Activated CD4-positive, alpha-beta T cell treated with anti-CD3 and anti-CD28 coated beads for 1 hour (primary cell): ENCODE measurements at places on chromosomes 3 and 15.
A peak's percentile ranks its signal among the peaks of the same experiment; 100 is the strongest.

DNA sequence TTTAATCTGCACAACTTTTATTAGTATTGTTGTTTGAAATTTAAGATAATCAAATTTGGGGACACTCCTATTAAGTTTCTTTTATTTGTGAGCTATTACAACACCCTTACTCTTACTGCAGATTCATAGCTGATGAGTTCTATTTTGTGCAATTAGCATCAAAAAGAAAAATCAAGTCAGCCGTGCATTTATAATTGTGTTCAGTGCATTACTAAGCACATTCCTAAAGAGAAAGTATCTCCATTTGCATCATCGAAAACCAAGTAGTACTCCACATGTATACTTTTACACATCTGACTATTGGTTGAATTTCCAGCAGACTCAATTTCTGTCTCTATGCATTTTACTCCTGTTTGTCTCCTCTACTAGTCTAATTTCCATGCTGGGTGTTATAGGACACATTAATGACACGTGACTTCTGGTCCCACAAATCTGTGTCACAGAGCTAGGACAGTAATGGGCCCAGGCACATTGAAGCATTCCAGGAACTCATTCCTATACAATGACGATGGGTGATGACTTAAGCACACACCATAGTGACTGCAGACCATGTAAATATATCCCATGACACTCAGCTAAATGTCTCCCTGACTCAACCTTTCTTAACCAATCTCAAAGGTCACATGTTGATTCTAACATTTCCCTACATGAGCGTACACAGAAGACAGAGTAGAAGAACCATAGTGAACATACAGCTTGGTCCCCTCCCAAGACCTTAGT is 477.5 kb downstream of the LPP start:
- no peak for DNase-seq

- no peak for DNase-seq
Measured at GRCh38 chr15:60989696-60990095, 239.4 kb downstream of the RORA start.

DNA sequence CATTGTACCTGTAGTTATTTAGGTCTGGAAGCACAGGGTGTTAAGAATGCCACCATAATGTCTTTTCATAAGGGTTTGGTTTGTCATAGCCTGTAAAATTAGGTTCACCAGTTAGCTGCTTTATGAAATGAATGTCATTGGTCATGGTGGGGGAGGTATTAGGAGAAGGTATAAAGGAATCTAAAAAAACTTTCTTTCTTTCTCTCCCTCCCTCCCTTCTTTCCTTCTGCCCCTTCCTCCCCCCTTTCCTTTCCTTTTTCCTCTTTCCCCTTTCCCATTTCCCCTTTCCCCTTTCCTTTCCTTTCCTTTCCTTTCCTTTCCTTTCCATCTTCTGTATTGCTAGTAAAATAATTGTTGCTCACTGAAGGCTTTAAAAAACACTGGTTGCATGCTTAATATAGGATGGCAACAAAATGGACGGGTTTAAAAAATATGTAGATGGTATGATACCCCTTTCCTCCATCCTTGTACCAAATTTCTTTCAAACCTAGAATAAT is 9.6 kb downstream of the ATP2C1 start:
- no peak for DNase-seq

GRCh38 chr3:160686955-160687535 is 10.1 kb downstream of the ARL14 start:
- no peak for DNase-seq

GRCh38 chr3:149271669-149272068 is 50.0 kb upstream of the CP start:
- no peak for DNase-seq

DNA sequence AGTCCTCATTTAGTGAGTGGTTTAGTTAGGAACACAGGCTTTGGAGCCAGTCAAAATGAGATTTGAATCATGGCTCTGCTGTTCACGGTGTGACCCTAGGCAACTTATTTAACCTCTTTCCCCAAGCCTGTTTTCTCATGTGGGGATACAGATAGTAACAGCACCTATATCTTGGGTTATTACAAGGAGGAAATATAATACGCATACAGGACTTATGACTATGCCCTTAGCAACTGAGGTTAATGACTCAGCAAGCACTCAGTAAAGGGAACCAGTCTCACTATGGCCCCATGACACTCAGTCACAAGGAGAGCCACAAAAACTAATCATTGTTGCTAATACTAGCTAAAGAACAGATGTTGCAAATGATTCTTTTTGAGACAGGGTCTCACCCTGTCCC is 45.9 kb downstream of the SUMF1 start:
- DNase-seq = no peak

GRCh38 chr15:40357723-40358470 is at the start of gene DISP2:
Gene DISP2, plus strand, starts transcription at chr15:40358219. Its CDS starts 103 bp downstream, at chr15:40358322.
- peak; percentile 85 for DNase-seq

- no peak for DNase-seq
Measured at GRCh38 chr3:100317912-100318311, 16.6 kb upstream of the NIT2 start.

DNA sequence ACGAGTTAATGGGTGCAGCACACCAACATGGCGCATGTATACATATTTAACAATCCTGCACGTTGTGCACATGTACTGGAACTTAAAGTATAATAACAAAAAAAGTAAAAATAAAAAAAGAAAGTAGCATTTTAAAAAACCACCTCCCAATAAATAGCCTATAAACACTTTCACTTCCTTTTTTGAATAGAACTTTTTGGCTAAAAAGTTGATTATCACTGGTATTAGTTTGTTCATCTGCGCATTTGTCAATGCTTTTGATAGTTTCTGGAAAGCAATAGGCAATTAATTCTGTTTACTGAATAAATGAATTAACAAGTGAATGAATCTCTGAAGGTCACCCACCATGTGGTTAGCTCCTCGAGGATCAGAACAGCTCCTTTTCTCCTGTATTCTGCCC is 179.9 kb downstream of the SLC9A9 start:
- DNase-seq = no peak

- DNase-seq = no peak
Measured at GRCh38 chr15:57345584-57345983, 30.7 kb upstream of the CGNL1 start.

GRCh38 chr3:5197022-5197421 is 9.5 kb downstream of the EDEM1 start:
- no peak for DNase-seq

DNA sequence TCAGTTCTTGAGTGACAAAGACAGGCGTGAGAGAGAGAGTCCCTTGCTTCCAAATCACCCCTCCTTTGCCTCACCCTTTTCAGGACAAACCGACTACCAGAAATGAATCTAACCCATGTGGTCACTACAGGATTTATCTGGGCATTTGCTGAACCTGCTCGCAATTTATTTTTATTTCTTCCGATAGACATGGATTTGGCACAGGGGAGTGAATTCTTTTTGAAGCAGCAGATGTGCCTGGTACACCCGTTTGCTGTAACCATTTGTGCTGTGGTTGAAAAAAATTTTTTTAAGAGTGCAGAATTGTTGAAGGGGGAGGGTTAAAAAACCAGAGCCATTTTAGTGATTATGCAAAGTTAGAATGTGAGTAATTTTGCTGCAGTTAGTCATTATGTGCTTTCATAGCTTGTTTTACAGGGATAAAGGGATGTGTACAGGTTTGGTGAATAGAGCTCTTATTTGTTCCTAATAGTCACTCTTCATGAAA is 442.0 kb downstream of the LPP start:
- no peak for DNase-seq

DNA sequence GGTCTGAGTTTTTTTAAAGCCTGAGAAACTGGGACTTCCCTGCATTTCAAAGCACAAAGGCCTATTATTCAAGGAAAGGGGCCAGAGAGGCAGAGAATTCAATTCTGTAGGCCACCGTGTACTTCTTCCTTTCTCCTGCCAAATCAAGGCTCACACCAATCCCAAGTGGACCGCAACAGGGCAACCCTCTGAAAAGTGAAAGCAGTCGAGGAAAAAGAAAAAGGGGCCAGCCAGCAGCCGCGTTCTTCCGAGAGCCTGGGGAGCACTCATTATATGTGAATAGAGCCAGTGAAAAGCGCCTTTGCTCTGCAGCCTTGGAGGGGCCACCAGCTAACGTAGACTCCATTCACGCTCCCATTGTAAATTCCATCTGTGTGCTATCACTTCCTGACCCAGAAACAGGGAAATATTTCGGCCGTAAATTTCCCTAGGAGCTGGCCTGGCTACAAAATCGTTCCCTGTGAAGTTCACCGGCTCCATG is 45.9 kb upstream of the THUMPD3 start:
- no peak for DNase-seq

- DNase-seq = no peak
Measured at GRCh38 chr15:33839540-33839939, 128.8 kb upstream of the CHRM5 start.

GRCh38 chr3:56758539-56758981 is 43.2 kb downstream of the ARHGEF3 start:
- DNase-seq = peak; percentile 22

- no peak for DNase-seq
Measured at GRCh38 chr3:196995027-196995426, 26.4 kb upstream of the PIGZ start.

- DNase-seq = no peak
Measured at GRCh38 chr3:8187996-8188395, 313.6 kb upstream of the LMCD1 start.

- no peak for DNase-seq
Measured at GRCh38 chr3:173870976-173871375, 473.4 kb downstream of the NLGN1 start.

GRCh38 chr3:30766522-30766921 is 127.9 kb downstream of the GADL1 start:
- DNase-seq = no peak

GRCh38 chr3:106675451-106675850 is 701.8 kb upstream of the CCDC54 start:
- DNase-seq = no peak

GRCh38 chr3:23320586-23321570 is 117.8 kb downstream of the UBE2E2 start:
- DNase-seq = no peak

GRCh38 chr3:42090973-42091731 is at the start of gene TRAK1:
Gene TRAK1, plus strand, starts transcription at chr3:42091357. Its CDS starts 113 bp downstream, at chr3:42091470.
- no peak for DNase-seq

DNA sequence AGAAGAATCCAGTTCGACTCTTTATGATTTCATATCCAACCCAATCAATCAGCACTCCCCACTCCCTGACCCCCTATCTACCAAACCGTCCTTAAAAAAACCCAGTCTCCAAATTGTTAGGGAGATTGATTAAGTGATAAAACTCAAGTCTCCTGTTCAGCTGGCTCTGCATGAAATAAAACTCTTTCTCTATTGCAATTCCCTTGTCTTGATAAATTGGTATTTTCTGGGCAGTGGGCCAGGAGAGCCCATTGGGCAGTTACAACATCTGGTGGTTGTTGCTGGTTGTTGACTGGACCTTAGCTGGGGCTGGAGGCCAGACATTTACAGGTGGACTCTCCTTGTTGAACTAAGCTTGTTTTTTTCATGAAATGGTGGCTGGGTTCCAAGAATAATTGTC is 642.3 kb downstream of the ROBO2 start:
- no peak for DNase-seq

- DNase-seq = no peak
Measured at GRCh38 chr15:57624730-57625129, 33.0 kb downstream of the MYZAP start.

DNA sequence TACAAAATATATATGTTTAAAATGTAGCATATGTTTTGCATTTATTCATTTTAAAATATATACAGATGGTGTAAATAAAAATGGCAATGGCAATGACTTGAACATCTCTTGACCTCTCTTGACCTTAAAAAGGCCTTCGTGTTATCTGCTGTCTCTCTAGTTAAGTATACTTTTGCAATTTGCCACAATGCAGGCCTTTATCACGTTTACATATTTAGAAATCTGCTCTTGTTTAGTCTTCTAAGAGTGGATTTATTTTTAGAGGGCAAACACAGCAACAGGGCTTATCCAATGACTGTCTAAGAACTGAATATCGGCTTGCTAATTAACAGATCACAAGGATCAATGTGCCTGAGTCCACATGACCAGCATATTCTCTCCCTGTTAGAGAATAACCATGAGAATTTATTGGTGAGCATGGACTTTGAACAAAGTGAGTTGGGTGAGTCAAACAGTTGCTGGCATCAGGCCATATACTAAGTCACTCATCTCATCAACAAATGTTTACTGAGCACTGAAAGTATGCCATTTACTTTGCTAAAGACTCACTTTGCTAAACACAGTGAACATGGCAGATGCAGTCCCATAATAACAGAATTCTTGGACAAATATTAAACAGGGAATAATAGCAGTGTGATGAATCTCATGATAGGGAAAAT is 48.2 kb downstream of the MDFIC2 start:
- DNase-seq = no peak

GRCh38 chr15:34582461-34583371 is 735 bp downstream of the GOLGA8B start:
- DNase-seq = no peak

DNA sequence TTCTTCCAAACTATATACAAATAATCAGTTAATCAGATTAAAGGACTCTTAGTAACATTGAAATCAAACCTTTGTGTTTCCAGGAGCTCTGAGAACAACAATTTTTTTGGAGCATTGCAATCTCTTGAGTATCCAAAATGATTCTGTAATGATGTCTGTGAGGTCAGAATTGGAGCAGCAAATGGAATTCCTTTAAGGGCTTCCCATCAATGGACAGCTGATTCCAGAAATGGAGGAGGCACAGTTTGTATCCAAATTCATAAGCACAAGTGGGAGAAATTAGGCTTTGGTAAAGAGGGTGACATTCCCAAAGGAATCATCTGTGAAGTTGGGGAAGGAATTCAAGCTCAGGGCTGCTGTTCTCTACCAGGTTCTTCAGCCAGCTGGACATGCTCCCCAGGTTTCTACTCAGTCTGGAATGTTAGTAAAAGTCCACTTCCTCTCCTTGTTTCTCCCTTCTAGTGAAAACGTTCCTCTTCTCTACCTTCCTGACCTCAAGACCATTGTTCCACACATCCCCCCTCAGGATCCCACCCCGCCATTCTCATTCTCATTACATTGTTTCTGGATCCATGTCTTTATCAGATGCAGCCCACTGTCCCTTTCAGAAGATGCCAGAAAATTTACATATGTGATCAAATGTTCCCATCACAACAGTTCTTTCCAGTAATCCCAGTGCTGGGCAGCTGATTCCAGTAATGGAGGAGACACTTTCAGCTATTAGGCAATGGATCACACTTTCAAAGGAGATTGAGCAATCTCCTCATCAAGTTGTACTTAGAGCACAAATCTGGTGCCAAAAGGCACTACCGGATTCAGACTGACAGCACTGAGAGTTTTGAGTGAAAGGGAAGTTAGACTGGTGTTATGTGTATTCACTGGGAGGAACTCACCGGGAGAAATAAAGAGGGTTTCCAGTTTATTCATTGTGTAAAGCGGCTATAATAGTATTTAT is 391.3 kb upstream of the TPRG1 start:
- DNase-seq = no peak

GRCh38 chr3:151724576-151725562 is 8.9 kb upstream of the AADACL2 start:
- DNase-seq = no peak

- no peak for DNase-seq
Measured at GRCh38 chr15:67335534-67336222, 81.1 kb downstream of the IQCH start.

- DNase-seq = no peak
Measured at GRCh38 chr3:96706509-96706908, 107.9 kb upstream of the EPHA6 start.

- DNase-seq = no peak
Measured at GRCh38 chr3:186638259-186638658, 1.9 kb upstream of the FETUB start.

GRCh38 chr15:92806763-92807162 is 93.4 kb upstream of the CHD2 start:
- no peak for DNase-seq
